Activated T-helper 2 cell treated with anti-CD3 and anti-CD28 coated beads, Interferon-gamma antibody, Interleukin-2, Interleukin-4, amounts not matched to agents 10 μg/mL and 5 μg/mL and 100 μg/mL, durations not matched to agents 14 hours and 24 hours and 36 hours (primary cell): ENCODE measurements at places on chromosomes 5 and 9. TPM values are rescaled to one million over a fixed set of nuclear protein-coding genes. Genes with fewer than 3 reads are reported as not detected.

DNA sequence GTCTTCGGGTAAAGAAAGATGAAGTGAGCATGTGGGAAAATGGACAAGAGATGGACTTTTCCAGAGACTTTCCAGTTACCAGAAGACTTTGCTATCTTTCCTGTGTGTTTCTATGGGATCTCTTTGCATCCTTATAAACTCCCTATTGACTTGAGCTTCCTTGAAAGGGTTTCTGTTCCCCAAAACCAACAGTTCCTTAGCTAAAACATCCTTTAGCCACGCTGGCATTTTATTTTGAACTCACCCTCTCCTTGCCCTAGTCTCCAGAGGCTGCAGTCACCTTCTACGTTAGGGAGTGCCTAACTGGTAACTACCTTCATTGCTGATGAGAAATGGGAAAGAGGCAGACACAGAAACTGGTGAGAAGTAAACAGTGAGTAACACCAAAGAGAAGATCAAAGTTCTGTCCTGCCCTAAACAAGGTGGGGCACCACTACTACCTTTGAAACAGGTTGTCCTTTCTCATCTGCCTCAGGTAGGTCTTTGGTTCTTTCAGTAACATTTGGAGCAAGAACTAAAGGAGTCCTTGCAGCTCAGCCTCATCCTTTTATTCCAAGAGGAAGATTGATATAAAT lies 402.9 kb downstream of the ENC1 start:
- H3K27me3 ChIP-seq, result peaks cover 23% of the 10 kb centered on the region
- H3K27ac ChIP-seq, result no peak overlapping the region
- H3K36me3 ChIP-seq, result no peaks in the 10 kb centered on the region
- H3K4me1 ChIP-seq, result peaks cover 6% of the 10 kb centered on the region

The ZDHHC21 gene
- total RNA-seq, result 13.3 and 14.2 TPM in 2 replicates

DNA sequence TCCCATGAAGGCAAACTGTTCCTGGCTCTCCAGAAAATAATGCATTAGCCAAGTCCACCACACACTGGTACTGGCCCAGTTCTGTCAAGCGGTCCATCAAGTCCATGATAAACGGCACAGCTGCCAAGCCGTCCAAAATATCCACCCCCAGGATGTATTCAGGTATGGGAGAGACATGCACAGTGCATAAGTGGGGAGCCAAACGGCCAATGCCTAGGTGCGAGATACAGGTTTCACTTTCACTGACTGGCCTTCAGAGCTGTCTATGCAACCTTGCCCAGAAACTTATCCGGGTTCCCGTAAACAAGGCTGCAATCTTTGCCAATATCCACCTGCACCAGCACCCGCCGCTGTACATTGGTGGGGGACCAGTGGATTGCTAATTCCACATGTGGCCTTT lies 795.8 kb downstream of the EFNA5 start:
- no peak for DNase-seq
- H3K27me3 ChIP-seq, result no peaks in the 10 kb centered on the region
- no peaks in the 10 kb centered on the region for H3K4me1 ChIP-seq

- H3K36me3 ChIP-seq, result no peaks in the 10 kb centered on the region
- no peaks in the 10 kb centered on the region for H3K4me1 ChIP-seq
- no peaks in the 10 kb centered on the region for H3K27me3 ChIP-seq
- H3K27ac ChIP-seq, result no peak overlapping the region
- no peak overlapping the region for H3K4me3 ChIP-seq
These were observed 609.6 kb downstream of the TAF11L14 start for GRCh38 chr5:18243846-18244245.

- peak overlapping the region; percentile 83 for H3K4me3 ChIP-seq
- H3K36me3 ChIP-seq, result peaks cover 17% of the 10 kb centered on the region
- H3K27me3 ChIP-seq, result no peaks in the 10 kb centered on the region
These were observed 603 bp downstream of the TMEM268 start for GRCh38 chr9:114611516-114612271.

DNA sequence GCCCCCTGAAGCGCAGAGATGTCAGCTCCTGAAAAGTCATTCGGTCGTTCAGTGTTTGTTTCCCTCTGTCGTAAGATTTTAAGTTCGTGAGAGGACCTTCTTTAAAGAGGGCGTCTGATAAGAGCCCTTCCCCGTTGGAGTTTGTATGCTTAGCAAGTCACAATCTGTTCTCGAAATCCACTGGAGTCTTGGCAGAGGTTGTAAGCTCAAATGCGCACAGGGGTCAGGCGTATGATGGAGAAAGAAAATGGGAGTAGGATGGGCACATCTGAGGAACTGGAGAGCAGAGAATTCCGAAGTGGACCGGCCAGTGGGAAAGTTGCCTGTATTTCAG lies 710 bp downstream of the HSD17B4 start:
- peaks cover 10% of the 10 kb centered on the region for H3K27me3 ChIP-seq
- DNase-seq, result no peak
- peaks cover 17% of the 10 kb centered on the region for H3K4me1 ChIP-seq

The ZFP2 gene
- total RNA-seq, result 0.18 TPM in 1 of 2 replicates, not detected in the other

The PCDHGA11 gene
- 0.21 and 0.39 TPM in 2 replicates for total RNA-seq

DNA sequence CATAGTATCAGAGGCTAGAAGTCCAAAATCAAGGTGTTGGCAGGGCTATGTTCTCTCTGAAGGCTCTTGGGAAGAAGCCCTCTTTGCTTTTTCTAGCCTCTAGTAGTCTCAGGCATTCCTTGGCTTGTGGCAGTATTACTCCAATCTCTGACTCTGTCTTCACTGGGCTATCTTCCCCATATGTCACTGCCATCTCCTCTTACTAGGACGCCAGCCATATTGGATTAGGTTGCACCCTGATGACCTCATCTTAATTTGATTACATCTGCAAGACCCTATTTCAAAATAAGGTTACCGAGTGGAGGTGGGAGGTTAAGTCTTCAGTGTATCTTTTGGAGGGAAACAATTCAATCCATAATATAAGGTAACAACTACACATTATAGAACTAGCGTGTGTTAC lies 21.3 kb upstream of the EBF1 start:
- peaks cover 3% of the 10 kb centered on the region for H3K36me3 ChIP-seq
- peaks cover 8% of the 10 kb centered on the region for H3K27me3 ChIP-seq
- peaks cover 18% of the 10 kb centered on the region for H3K4me1 ChIP-seq
- no peak for DNase-seq
- H3K4me3 ChIP-seq, result no peak overlapping the region
- no peak overlapping the region for H3K27ac ChIP-seq
